Stimulated activated naive CD4-positive, alpha-beta T cell (primary cell): ENCODE measurements at places on chromosomes 3 and 15.

DNA sequence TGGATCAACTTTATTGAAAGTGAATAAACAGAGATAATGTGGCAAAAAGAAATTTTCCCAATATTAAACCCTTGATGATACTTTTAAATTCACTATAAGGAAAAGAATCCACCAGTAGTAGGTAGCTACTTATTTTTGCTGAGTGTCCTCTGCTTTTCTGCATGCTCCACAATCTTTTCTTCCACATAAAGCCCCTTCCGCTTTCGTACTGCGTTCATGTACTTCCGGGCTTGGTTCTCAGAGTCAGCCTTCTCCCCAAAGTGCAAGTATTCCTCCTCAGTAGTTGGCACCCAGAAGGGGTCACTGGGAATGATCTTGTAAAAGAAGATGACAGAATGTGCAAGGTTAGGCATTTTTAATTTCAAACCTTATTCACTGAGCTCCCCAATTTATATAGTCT is 84.4 kb upstream of the MEX3B start:
- DNase-seq = no peak

DNA sequence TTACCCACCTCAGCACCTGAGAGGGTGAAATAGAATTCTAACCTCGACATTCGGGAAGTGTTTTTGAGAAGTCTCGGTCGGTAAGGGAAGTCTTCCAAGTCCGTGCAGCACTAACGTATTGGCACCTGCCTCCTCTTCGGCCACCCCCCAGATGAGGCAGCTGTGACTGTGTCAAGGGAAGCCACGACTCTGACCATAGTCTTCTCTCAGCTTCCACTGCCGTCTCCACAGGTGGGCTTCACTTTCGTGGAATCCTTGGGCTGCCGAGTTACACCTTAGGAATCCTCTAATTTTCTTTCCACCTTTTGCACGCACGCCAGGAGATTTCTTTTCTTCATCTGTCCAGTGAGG is 775 bp downstream of the CCNDBP1 start:
- no peak for DNase-seq

DNA sequence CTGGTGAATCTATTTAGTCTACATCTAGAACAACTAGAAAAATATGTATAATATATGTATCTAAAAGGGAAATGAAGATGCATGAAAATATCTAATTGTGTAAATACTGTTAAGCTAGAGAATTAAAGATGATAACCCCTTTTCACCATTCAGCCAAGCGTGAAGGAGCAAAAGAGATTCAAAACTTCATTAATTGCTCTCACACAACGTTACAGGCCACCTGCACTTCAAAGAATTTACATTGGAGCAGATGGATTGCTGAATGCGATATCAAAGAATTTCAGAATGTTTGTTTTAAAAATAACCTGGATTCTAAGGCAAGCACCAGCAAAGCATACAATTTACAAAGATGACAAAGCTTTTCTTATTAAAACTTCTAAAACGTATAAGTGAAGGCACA is 243.2 kb downstream of the ROBO2 start:
- no peak for DNase-seq

- DNase-seq = no peak
These were observed 36.6 kb upstream of the SH3GL3 start for GRCh38 chr15:83410532-83410931.

- no peak for DNase-seq
These were observed at the start of gene WDR5B for GRCh38 chr3:122415762-122416654. TSS of gene WDR5B (minus strand) at chr3:122416062. CDS start at chr3:122415528, 534 bp downstream.

DNA sequence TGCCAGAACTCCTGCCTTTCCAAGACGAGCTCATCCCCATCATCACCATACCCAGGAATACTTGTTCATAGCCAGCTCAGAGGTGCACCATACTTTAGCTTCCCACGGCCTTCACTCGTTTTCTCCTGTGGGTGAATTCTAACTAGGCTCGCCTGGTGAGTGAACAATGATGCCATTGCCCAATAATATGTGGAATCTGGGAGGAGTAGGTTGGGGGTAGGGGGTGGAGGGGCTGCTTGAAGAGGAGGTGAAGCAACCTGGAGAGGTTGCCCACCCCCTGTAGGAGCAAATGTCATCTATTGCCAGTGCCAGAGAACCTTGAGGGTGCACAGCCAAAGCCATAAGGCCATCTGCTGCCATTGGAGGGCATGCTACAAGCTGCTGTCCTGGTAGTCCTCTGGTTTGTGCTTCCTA is 592 bp upstream of the ZNF445 start:
- DNase-seq = no peak

GRCh38 chr3:53729618-53730017 is 116.6 kb downstream of the CHDH start:
- DNase-seq = no peak

GRCh38 chr3:152197937-152198336 is 70.8 kb upstream of the MBNL1 start:
- DNase-seq = no peak

- no peak for DNase-seq
These were observed 120.9 kb upstream of the PDZRN3 start for GRCh38 chr3:73745526-73746191.

GRCh38 chr3:123186695-123187094 is 15.0 kb upstream of the SEC22A start:
- no peak for DNase-seq

GRCh38 chr3:117955196-117955595 is 1079.5 kb downstream of the IGSF11 start:
- DNase-seq = no peak

DNA sequence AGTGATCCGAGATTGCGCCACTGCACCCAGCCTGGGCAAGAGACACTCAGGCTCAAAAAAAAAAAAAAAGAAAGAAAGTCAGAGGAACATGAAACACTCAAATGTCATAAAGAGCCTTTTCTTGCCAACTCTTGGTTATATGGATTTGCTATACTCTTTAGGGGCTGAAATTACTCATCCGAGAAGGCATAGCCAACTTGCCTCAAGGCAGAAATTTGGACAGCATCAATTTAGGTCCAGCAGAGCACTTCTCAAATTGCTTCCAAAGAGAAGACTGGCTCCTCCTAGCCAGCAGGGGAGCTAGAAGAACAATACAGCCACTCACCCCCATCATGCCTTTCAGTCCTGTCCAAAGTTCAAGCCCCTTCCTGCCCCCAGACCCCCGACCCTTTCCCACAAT is 43.8 kb downstream of the OSBPL10 start:
- DNase-seq = no peak

- DNase-seq = no peak
These were observed 18.4 kb downstream of the SMAD6 start for GRCh38 chr15:66720206-66721010.

- DNase-seq = no peak
These were observed 77.8 kb upstream of the KCNMB2 start for GRCh38 chr3:178458313-178459037.

DNA sequence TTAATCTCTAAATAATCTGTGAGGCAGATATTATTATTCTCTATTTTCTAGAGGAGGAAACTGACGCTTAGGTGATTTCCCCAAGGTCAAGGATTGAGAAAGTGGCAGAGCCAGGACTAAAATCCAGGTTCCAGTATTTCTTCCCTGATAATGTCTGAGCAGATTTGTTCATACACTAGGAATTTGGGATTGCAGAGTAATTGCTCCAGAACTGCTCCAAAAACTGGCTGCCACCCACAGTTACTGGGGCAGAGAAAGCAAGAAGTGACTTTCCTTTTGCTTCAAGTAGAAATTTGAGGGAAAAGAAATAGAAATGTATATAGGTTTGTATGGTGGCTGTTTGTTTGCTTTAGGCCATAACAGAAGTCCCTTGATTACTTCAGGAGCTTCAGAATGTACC is 60.6 kb downstream of the SLC12A8 start:
- no peak for DNase-seq
